Retina (tissue), 1 donor: ENCODE measurements at places on chromosomes 4 and X.
A peak's percentile ranks its signal among the peaks of the same experiment; 100 is the strongest.

GRCh38 chr4:19298998-19299397 lies 952.7 kb upstream of the SLIT2 start:
- no peak for DNase-seq

GRCh38 chrX:100939333-100939732 lies 10.6 kb upstream of the XKRX start:
- DNase-seq, result no peak

DNA sequence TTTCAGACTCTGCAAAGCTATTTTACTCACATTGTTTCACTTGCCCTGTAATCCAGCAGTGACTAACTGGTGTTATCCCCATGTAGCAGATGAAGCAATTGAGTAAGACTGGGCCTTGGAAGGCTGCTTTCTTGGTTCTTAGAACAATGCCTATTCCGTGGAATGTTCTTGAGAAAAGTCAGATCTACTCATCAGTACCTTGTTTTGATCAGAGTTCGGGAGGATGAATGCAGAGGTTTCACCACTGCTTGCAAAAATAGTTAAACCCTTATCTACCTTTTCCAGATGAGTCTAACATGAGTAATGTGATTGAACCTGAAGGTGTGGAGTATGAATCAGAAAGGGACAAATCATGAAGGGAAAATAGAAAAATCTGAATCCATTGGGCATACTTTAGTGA lies 1.8 kb downstream of the MAOB start:
- no peak for DNase-seq

DNA sequence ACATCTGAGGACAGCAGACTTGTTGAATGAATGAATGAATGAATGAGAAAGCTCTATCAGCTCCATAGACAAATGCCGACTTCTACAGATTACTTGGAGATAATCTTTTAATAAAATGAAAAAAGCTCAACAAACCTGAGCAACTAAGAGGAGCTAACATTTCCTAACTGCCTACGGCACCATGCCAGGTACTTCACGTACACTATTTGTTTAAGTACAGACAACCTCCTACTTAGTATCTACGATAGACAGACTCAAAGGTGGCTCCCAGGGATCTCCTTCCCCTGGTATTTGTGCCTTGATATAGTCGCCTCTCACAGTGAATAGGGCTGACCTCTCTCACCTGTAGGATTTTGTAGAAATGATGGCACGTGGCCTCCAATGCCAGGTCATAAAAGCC lies 412.2 kb upstream of the FAT1 start:
- no peak for DNase-seq

DNA sequence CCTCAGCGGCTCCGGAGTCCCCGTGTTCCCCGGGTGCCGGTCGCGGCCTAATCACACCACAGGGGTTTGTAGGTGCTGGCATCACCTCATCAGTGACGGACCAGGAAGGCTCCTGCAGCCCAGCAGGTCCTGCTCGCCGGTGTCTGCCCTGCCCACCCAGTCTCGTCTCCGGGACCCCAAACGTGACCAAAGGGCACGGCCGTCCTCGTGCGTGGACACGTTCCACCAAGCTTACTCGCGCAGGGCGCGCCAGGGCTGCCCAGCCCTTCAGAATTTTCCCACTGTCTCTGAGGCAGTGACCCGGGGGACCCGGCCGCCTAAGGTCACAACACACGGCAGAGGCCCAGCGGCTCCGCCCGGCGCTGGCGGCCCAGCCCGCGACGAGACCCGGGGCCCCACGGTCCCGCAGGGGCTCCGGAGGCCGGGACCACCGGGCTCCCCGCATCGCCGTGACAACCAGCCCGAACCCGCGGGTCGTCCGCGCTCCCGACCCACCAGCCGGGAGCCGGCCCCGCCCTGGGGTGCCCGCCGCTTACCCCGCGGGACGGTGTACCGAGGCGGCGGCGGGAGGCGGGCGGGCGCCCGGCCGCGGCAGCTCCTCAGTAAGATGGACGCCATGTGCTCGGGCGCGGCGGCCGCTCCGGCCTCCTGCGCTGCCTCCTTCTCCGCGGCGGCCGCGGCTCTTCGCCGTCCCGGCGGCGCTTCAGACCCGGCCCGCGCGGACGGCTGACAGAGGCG lies 454 bp downstream of the LETM1 start:
- peak; percentile 49 for DNase-seq

GRCh38 chr4:57075367-57075766 lies 34.8 kb downstream of the IGFBP7 start:
- no peak for DNase-seq

- DNase-seq, result no peak
Measured at GRCh38 chr4:38804654-38805295, at the start of gene TLR1. Gene TLR1, minus strand, starts transcription at chr4:38804791. Its CDS starts 5,960 bp downstream, at chr4:38798831.

DNA sequence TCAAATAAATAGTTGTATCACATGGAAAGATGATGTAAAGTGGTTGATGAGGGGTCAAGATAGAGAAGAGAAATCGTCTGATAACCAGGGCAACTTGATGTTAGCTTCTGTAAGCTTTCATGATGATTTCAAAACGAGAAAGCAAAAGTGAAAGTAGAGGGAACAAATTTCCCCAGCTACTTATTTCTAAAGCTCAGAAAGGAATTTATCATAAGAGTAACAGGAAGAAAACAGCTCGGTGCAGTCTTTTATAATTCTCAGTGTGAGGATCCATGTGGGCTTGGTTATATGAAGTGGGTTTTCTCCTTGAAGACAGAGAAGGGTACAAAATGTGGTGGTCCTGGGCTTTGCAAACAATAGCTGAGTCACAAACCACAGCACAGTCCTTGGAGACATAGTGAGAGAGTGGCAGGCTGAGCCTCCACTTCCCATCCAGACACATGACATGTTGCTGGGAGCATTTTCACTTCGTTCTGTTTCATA lies 32.1 kb upstream of the GLRA2 start:
- no peak for DNase-seq

DNA sequence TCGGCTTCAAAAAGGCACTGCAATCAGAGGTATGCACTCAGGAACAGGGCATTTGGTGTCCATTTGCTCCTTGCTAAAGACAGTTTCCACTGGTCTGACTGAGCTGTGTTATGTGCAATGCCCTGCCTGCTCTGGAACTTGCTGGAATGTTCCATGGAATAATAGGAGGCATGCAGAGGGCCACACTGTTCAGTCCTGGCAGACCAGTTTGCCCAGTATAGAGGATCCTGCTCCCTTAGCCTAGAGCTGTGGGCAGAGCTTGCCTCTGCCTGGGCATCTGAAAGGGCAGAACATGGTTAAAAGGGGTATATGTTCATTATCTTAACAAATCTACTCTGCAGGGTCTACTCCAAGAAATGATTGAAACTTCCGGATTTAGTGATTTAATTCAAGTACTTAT lies 27.8 kb upstream of the CD99L2 start:
- no peak for DNase-seq

- no peak for DNase-seq
Measured at GRCh38 chr4:41859087-41859486, 76.1 kb upstream of the TMEM33 start.

GRCh38 chr4:178789279-178789678 lies 1347.0 kb upstream of the AGA start:
- DNase-seq, result no peak

DNA sequence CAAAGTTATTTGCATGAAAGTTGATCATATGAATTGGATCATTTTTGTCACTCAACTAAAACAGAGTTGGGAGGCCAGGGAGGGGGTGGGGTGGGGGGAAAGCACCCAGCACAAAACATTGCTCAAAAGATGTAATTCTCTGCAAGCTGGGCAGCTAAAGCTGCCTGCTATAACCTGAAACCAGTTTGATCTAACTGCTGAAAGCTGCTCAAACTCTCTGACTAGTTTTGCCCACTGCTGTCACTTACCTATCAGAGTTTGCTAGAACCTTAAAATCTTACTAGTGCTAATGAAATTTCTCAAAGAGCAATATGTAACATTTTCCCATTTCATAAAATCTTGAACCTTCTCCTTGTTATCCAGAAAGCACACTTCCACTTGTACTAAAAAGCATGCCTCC lies 10.4 kb downstream of the CXCL8 start:
- DNase-seq, result no peak
